GM12865 (cell line): ENCODE measurements at places on chromosomes 6 and 20.

- DNase-seq = peak; percentile 62
Measured at GRCh38 chr20:36399147-36399968, 93.2 kb downstream of the DLGAP4 start.

GRCh38 chr6:147468634-147469033 is 39.9 kb upstream of the SAMD5 start:
- no peak for DNase-seq

- DNase-seq = no peak
Measured at GRCh38 chr20:22795871-22796270, 211.5 kb upstream of the FOXA2 start.

GRCh38 chr6:152720974-152721373 is 23.3 kb downstream of the MYCT1 start:
- DNase-seq = peak; percentile 14

DNA sequence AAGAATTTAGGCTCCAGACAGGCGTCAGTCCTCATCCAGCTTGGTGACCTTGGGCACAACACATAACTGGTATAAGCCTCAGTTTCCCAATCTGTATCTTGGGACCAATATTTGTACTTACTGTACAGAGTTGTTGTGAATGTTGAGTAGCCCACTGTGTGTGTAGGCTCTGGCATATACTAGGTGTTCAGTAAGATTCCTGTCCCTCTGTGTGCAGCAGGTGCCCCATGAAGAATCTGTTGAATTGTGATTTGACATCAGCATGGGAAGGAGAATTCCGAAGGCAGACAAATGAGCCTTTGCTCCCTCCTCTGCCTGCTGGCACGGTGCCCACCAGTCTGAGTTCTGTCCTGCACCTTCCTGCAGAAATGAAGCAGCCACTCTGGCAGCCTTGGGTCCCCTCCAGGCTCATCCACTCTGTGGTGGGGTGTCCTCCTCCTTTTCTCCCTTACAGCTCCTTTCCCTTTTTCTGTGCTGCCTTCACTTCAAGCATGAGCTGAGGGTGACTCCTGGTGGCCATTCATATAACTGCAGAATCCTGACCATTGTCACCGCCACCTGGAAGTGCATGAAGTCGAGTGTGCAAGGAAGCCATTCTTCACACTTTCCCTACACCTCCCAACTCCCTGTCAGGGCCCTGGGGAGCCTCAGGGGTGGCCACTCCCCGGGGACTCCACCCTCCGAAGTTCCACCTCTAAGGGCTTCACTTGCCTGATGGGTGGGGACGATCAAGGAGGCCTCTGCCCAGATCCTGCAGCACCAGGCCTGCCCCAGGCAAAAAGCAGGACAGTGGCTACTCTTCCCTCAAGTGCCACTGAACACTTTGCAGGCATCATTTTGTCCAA is 48.2 kb downstream of the MRPL14 start:
- DNase-seq = peak; percentile 82

- DNase-seq = no peak
Measured at GRCh38 chr20:36318166-36318565, 12.0 kb downstream of the DLGAP4 start.

GRCh38 chr6:15491255-15491985 is 171.4 kb downstream of the DTNBP1 start:
- peak; percentile 70 for DNase-seq

DNA sequence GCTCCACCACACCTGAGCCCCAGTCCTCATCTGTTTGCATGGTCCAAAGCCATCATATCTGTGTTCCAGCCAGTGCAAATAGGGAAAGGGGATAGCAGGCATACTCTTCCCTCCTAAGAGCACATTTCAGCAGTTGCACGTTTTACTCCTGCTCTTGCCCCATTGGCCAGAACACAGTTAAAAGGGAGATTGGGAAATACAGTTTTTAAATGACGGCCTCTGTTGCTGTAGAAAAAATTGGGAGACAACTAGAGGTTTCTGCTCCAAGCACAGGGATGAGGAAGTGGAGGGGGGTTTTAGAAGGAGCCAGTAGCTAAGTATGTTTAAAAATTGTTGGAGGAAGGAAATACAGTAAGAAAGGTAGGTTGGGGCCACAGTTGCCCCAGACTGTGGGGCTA is 14.6 kb upstream of the STK35 start:
- no peak for DNase-seq

DNA sequence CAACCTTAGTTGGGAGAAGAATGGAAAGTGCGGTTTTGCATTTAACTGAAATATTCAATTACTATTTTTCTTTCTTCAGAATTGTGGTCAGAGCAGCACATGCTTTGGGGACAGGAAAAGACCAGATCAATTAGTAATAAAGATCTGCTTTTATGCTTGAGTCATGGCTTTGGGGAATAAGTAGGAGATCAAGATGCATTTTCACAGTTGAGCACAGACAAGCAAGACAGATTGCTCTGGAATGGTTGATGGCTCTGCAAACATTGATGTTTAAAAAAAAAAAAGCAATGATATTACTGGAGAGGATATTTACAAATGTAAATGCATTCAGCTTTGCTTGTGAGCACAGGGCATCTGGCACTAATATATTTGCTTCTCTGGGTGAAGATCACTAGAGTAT is 224.4 kb upstream of the SASH1 start:
- no peak for DNase-seq

DNA sequence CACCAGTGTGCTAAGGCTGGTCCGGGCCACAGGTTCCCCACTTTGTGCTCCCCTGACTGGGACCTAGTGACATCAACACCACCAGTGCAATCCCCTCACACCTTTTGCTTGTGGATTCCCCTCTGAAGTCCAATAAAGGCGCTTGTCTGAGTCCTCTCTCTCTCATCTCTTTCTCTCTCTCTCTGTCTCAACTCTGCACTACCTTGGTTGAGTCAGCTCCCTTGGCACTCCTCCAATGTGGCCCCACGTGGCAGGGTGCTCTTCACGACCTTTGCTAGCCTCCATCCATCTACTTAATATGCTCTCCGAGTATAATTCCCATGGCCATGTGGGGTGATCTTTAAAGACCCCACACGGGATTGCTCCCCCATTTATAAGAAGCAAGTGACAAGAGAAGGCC is 385.0 kb downstream of the CD83 start:
- no peak for DNase-seq

- DNase-seq = no peak
Measured at GRCh38 chr6:127938701-127939100, 37.8 kb upstream of the THEMIS start.

- no peak for DNase-seq
Measured at GRCh38 chr6:16146028-16146427, 17.1 kb downstream of the MYLIP start.

- DNase-seq = no peak
Measured at GRCh38 chr6:35328108-35328723, 14.1 kb upstream of the PPARD start.

- no peak for DNase-seq
Measured at GRCh38 chr20:23146181-23146580, 60.1 kb upstream of the CD93 start.
